ENCODE measurements at places on chromosomes 12 and 14. TPM values are rescaled to one million over a fixed set of nuclear protein-coding genes. Genes with fewer than 3 reads are reported as not detected.

DNA sequence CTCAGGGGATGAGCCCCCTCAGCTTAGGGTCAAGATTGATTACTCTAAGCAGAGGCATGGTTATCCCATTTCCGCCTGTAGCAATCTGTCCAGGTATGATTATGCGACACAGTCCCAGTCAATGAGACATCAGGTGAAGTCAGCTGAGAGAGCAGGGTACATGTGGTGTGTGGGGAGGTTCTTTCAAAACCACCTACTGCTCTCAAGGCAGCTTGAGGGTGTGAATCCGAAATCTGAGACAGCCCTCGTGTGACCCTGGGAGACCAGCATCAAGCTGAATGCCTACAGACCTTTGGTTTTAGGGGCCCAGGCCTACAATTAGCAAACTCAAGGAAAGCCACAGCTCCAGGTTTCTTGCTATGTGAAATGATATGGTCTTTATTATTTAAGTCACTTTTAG lies 275.7 kb downstream of the ITPR2 start:
- no peak for DNase-seq

The TAS2R8 gene
- total RNA-seq = not detected

The KRT74 gene
- total RNA-seq = not detected

The SLCO1B3 gene
- total RNA-seq = not detected
